Stimulated activated CD8-positive, alpha-beta memory T cell treated with anti-CD3 and anti-CD28 coated beads, Interleukin-4, amount 100 ng/mL, for 1 hour (primary cell): ENCODE measurements at places on chromosomes 7 and 10.

GRCh38 chr7:2011266-2012043 is 221.3 kb downstream of the MAD1L1 start:
- DNase-seq: no peak

- DNase-seq: no peak
Measured at GRCh38 chr10:129038522-129038921, 428.5 kb upstream of the MGMT start.

DNA sequence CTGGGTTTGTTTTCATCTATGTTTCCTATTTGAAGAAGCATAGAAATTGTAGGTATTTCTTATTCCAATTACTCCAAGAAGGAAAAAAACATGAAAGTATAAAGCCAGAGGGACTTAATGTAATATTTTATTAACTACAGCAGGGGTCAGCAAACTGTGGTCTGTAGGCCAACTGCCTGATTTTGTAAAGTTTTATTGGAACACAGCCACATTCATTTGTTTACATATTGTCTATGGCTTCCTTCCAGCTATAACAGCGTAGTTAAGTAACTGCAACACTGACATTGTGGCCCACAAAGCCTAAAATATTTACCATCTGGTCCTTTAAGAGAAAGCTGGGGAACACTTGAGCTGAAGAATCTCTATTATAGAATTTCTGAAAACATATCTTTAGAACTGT is 306.2 kb downstream of the BICC1 start:
- DNase-seq: no peak

GRCh38 chr7:7976677-7977076 is 8.1 kb downstream of the GLCCI1 start:
- no peak for DNase-seq

GRCh38 chr7:75663302-75663907 is 75.3 kb downstream of the HIP1 start:
- no peak for DNase-seq

DNA sequence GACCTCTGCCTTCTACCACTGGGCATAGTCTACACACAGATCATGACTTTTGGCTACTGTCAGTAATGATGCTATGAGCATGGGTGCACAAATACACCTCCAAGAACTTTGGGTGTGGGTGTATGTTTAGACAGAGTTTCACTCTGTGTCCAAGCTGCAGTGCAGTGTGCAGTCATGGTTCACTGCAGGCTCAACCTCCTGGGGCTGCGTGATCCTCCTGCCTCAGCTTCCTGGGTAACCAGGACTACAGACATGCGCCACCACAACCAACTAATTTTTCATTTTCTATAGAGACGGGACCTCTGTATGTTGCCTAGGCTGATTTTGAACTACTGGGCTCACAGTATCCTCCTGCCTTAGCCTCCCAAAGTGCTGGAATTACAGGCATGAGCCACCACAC is 194.4 kb downstream of the NSUN6 start:
- no peak for DNase-seq

- no peak for DNase-seq
Measured at GRCh38 chr10:27192284-27192683, 37.1 kb downstream of the MASTL start.

- DNase-seq: no peak
Measured at GRCh38 chr10:72013202-72013945, 49.2 kb downstream of the CHST3 start.
